GM12878 (cell line): ENCODE measurements at places on chromosomes 4 and X. TPM values are rescaled to one million over a fixed set of nuclear protein-coding genes. Genes with fewer than 3 reads are reported as not detected.

GRCh38 chrX:84469226-84469625 lies 33.0 kb downstream of the HDX start:
- H3K4me1 ChIP-seq = no peaks in the 10 kb centered on the region
- no peaks in the 10 kb centered on the region for H3K36me3 ChIP-seq
- no peaks in the 10 kb centered on the region for H3K27me3 ChIP-seq
- H3K4me3 ChIP-seq = no peak overlapping the region

- H3K4me1 ChIP-seq = no peaks in the 10 kb centered on the region
- no peak overlapping the region for H3K4me3 ChIP-seq
- no peaks in the 10 kb centered on the region for H3K27me3 ChIP-seq
- DNase-seq = no peak
- H3K27ac ChIP-seq = no peak overlapping the region
- no peaks in the 10 kb centered on the region for H3K36me3 ChIP-seq
Observed at GRCh38 chrX:39043838-39044550, 242.7 kb downstream of the MID1IP1 start.

The GPC3 gene
- total RNA-seq = 0.58 and 0.82 TPM in 2 replicates

DNA sequence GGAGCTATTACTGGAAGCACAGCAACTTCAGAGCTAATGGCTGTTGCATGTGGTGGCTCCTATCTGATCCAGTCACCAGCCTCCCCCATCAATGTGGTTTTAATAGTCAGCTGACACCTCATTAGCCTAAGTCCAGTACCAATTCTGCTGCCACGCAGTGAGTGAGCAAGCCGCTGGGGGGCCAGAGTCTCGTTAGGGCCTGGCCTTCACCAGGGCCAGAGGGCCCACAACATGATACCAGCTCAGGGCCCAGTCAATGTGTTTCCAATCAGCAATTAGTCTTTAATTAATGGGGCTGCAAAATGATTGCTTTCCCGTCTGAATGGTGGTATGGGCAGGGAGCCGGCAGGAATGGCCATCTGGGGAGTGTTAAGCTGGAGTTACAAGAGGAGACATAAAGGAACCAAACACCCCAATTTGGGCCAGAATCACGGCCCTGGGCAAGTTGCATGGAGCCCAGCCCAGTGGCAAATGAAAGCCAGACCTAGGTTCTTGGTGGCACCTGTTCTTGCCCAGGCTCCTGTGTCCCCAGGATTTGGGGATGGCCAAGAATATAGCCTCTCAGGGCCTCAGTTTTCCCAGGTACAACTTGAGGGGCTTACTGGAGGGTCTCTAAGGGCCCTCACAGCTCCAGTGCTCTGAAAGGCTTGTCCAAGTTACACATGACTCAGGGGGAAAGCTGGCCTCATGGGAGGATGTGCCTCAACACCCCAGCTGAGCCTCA lies 119.2 kb downstream of the EFNB1 start:
- H3K4me1 ChIP-seq = no peaks in the 10 kb centered on the region
- no peak overlapping the region for H3K4me3 ChIP-seq
- H3K27ac ChIP-seq = no peak overlapping the region
- no peak for DNase-seq
- no peaks in the 10 kb centered on the region for H3K36me3 ChIP-seq

GRCh38 chrX:16633754-16634153 lies 16.2 kb upstream of the S100G start:
- H3K4me1 ChIP-seq = no peaks in the 10 kb centered on the region
- no peak overlapping the region for H3K4me3 ChIP-seq
- DNase-seq = no peak
- no peaks in the 10 kb centered on the region for H3K27me3 ChIP-seq
- H3K27ac ChIP-seq = no peak overlapping the region
- no peaks in the 10 kb centered on the region; the same call in 1 of the 2 replicates for H3K36me3 ChIP-seq
